Pulmonary artery endothelial cell (primary cell): ENCODE measurements at places on chromosomes 16 and 17. TPM values are rescaled to one million over a fixed set of nuclear protein-coding genes. Genes with fewer than 3 reads are reported as not detected.

CRYM gene
- total RNA-seq, result not detected in 2 replicates

GRCh38 chr16:56233795-56234566 is 42.7 kb downstream of the GNAO1 start:
- DNase-seq, result no peak

GRCh38 chr17:73746314-73747073 is 102.2 kb upstream of the SDK2 start:
- no peak for DNase-seq

- DNase-seq, result no peak
These were observed 63.3 kb downstream of the IRF8 start for GRCh38 chr16:85961988-85962915.

DNA sequence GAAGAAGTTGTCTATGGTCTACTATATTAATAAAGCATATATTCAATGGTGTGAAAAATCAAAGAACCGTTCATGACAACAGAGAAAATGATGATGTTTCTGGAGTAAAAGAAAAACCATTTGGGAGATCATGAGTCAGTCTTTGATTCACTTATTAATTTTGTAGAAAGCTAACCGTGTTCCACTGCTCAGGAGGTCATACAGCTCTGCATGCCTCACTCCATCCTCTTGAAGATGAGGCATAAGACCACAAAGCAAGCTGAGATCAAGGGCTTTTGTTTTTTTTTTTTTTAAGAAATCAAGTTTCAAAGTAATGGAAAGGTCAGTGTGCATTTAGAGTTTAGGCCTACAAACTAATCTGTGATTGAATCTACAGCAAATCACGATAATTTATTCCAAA is 206.4 kb downstream of the CEP112 start:
- DNase-seq, result no peak

DNA sequence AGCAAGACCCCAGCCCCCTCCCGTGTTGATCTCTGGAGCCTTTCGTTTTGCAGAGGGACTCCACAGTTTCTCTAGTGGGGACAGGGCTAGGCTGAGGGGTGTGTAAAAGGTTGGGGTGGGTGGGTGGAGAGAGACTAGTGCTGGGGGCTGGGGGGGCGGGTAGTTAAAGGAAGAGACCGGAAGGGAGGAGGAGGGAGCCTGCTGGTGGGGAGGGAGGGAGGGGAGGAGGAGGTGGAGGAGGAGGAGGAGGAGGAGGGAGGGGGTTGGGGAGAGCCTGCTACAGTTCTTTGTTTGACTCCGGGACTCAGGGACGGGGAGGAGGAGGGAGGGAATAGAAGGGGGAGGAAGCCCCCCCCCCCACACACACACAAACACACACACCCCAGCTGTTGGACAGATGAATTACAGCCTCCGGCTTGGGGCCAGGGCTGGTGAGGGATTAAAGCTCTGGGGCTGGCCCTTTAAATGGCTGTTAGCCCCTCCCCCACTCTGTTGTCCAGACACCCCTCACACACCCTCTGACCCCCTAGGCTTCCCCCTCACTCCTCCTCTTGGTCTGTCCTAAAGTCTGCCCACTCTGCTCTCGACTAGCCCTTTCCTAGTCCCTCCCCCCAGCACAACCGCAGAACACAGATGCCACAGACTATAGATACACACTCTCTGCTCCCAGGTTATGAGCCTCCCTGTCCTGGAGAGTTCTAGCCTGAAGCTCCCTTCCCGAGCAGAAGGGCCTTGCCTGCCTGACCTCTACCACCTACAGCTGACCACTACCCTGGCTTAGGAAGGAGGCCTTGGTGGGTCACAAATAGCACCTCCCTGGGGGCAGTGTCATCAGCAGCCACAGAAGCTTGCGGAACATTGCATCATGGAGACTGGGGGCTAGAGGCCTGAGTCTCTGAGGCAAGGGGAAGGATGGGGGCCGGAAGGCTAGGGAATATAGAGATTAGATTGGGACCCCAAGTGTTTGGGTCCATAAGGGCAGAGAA is 4.4 kb downstream of the KDM6B start:
- DNase-seq, result no peak

PLK1 gene
- total RNA-seq, result 22.4 and 47.7 TPM in 2 replicates

DNA sequence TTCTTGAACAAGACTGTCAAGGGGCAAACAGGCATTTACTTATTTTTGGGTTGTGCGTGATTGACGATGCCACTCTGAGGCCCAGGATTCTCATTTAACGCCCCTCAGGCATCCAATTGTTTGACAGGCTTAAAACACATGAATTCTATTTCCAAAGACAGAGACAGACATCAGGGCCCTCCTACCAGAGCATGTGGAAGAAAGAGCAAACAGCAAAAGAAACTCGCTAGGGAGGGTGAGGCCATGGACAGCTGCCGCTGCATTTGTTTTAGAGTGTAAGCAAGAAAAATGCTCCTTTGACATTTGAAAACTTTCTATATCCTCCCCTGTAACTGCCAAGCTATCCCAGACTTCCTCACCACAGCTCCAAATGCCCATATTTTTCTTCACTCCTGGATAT is 410.1 kb downstream of the NPIPA8 start:
- no peak for DNase-seq

GRCh38 chr17:31099016-31099415 is 4.2 kb downstream of the NF1 start:
- DNase-seq, result no peak

GRCh38 chr17:7781429-7781828 is 52.6 kb upstream of the KDM6B start:
- no peak for DNase-seq

DPEP3 gene
- total RNA-seq, result not detected in 2 replicates

- no peak for DNase-seq
These were observed 191.0 kb downstream of the CPPED1 start for GRCh38 chr16:12612598-12613101.

MSI2 gene
- total RNA-seq, result 22.8 and 29.8 TPM in 2 replicates

DNA sequence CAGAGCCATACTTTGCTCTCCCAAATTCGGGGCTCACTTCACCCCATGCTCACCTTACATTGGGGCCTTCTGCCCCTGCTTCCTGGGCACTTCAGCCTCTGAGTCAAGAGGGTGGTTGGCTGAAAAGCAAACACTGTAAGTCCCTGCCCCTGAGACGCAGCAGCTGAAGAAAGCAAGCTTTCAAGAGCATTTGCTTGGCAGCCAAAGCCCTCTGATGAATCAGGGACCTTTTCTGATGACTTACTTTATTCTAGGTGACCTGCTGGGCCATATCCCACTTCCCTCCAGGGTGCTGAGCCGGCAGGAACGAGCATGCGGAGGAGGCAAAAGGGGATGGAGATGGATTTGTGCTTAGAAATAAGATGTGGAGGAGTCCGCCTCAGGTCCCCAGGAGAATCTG is 147.0 kb upstream of the TNRC6C start:
- no peak for DNase-seq

DNA sequence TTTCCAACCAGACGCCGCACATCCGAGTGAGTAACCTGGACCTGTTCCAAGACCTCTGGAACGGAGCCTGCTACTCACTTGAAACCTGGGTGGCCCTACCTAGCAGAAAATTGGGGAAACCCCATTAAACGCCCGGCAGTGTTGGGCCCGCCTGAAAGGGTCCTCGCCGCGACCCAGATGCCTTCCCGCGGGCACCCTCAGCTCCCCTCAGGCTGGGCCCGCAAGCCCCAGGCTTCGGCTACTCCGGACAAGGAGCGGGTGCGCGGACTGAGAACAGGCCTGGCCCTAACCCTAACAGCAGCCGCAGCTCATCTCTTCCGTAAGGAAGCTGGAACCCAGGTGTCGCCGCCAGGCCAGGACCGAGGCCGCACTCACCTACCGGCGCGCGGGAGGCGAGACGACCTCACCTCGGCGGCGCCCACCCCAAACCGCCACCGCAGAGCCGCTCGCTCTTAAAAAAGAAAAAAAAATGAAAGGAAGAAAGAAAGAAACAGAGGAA is 344 bp downstream of the PSME3IP1 start:
- no peak for DNase-seq

DNA sequence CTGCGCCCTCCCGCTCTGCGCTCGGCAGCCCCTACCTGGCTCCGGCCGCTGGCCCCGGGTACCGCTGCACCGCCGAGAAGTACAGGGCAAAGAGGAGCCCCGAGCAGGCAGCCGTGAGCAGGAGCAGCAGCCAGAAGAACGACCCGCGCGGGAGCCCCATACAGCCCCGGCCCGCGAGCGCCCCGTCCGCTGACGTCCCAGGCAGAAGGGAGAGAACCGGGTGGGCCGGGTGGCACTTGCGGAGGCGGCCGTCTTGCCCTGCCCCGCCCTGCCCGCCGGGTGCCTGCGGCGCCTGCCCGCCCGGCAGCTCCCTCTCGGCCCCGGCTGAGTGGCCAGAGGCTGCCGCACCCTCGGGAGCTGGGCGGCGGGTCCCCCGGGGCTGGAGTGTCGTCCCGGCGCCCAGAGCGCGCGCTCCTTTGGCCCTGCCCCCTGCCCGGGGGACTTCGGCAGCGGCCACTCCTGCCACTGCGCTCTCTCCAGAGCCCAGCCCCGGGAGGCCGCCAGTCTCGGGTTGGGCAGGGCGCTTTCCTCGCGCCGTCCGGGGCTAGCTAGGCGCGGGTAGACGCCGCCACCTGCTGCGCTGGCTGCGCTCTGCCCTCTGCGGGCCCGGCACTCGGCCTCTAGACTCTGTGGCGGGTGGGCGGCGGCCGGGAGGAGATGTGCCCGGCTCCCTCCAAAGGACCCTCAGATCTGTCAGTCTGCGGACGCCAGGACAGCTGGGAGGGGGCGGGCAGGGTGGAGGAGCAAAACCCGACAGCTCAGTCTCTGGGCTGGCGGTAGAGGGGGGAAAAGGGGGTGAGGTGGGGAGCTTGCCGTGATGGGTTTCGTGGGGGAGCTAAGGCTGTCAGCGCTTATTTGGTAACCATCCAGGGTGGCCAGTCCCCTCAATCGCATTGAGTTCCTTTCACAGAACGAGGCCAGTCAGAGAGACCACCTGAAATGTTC is at the start of gene ST6GALNAC2:
ST6GALNAC2 (minus strand) TSS at position 212 of the 945 bp plus-strand sequence; CDS start at position 160, 52 bp downstream.
- DNase-seq, result no peak

STX1B gene
- 0.33 and 0.39 TPM in 2 replicates for total RNA-seq

DNA sequence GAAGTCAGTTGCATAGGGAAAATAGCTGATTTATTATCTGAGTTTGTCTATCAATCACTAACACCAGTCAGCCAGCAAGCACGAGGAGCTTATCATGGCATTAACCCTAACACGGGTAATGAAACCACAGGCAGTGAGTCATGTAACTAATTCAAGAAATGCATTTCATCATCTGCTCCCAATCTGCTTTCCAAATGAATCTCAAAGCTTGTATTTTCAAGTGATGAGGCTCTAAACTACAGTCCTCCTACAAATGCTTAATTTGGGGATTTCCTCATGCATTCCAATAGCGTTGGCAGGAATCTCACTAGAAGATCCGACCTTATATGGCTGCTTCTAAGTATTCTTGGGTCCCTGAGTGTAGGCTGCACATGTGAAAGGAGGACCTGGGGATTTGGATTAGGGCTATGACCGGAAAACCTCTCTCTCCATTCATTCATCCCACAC is 118.4 kb upstream of the HSBP1 start:
- no peak for DNase-seq

DNA sequence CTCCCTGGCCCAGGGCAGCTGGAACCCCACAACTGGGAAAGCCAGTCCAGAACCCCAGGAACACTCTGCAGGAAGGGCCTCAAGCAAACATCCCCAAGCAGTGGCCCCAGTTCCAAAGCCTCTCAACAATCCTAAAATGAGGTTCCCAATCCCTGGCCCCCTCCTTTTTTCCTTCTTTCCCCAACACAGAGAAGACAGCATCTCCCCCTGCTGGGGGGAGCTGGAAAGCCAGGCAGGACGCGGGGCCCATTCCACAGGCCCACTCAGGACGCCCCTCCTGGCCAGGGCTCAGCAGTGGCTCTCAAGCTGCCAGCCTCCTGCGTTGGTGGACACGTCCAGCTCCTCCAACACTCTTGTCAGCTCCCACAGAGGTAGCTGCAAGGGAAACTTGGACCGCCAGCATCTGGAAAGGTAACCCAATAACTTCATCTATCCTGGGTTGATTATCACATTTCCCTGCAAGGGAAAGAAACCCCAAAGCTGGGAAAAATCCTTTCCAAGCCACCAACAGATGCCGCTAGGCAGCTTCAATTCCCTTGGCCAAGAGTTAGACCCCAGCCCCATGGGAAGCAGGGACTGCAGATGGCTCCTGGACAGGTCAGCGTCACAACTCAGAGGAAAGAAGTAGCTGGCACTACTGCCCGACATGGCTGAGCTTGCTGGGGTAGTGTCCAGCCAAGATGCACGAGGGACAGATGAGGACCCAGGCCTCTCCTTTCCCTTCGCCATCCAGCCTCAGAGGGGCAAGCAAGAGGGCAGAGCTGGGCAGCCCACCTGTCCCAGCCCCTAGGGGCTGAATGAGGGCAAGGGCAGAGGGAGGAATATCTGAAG is 7.6 kb downstream of the HDAC5 start:
- DNase-seq, result no peak

GRCh38 chr17:79939755-79940458 is 95.8 kb downstream of the TBC1D16 start:
- DNase-seq, result no peak
